Endothelial cell of umbilical vein (primary cell): ENCODE measurements at places on chromosomes 4 and X. TPM values are rescaled to one million over a fixed set of nuclear protein-coding genes. Genes with fewer than 3 reads are reported as not detected.
A peak's percentile ranks its signal among the peaks of the same experiment; 100 is the strongest.

CT55 gene
- not detected in 2 replicates for total RNA-seq

MAGEC3 gene
- total RNA-seq = not detected in 2 replicates

GRCh38 chrX:45743081-45743533 lies 542.4 kb upstream of the DIPK2B start:
- peak; percentile 61 for DNase-seq
- no peaks in the 10 kb centered on the region for H3K27me3 ChIP-seq
- no peak overlapping the region for H3K27ac ChIP-seq

PNCK gene
- not detected in 2 replicates for total RNA-seq

DNA sequence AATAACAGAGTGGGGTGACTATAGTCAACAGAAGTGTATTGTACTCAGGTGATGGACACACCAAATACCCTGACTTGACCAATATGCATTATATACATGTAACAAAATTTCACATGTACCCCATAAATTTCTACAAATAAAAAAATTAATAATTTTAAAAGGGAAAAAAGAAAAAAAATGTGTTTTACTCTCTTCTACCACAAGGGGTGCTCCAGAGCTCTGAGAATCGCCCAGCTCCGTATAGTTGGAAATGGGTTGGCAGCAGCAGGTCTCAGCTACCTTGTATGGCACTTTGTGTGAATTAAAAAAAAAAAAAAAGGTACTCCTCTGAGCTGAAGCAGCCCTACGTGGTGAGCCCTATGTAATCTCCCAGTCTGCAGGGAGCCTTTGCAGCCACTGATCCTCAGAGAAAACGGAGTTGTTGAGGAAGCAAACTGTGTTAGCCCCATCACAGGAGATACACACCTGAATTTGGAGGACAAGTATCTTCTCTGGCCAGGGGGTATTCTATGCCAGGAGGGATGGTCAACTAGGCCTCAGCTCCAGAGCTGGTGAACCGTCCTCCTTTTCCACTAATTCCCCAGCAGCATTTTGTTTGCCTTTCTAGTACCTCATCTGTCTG lies 17.2 kb upstream of the POLA1 start:
- no peak overlapping the region for H3K4me3 ChIP-seq
- H3K4me1 ChIP-seq = no peaks in the 10 kb centered on the region
- H3K27me3 ChIP-seq = no peaks in the 10 kb centered on the region
- no peak overlapping the region for H3K27ac ChIP-seq
- no peaks in the 10 kb centered on the region for H3K36me3 ChIP-seq
- peak; percentile 1 for DNase-seq

GRCh38 chr4:85420831-85421230 lies 54.1 kb upstream of the ARHGAP24 start:
- DNase-seq = no peak
- H3K4me1 ChIP-seq = no peaks in the 10 kb centered on the region
- H3K36me3 ChIP-seq = no peaks in the 10 kb centered on the region
- H3K4me3 ChIP-seq = no peak overlapping the region
- H3K27ac ChIP-seq = no peak overlapping the region
- no peaks in the 10 kb centered on the region for H3K27me3 ChIP-seq

- no peak overlapping the region for H3K4me3 ChIP-seq
- H3K4me1 ChIP-seq = no peaks in the 10 kb centered on the region
- no peak for DNase-seq
- no peaks in the 10 kb centered on the region for H3K27me3 ChIP-seq
- H3K27ac ChIP-seq = no peak overlapping the region
- H3K36me3 ChIP-seq = no peaks in the 10 kb centered on the region
These were observed 134.2 kb downstream of the EIF4E start for GRCh38 chr4:98794565-98795205.

DNA sequence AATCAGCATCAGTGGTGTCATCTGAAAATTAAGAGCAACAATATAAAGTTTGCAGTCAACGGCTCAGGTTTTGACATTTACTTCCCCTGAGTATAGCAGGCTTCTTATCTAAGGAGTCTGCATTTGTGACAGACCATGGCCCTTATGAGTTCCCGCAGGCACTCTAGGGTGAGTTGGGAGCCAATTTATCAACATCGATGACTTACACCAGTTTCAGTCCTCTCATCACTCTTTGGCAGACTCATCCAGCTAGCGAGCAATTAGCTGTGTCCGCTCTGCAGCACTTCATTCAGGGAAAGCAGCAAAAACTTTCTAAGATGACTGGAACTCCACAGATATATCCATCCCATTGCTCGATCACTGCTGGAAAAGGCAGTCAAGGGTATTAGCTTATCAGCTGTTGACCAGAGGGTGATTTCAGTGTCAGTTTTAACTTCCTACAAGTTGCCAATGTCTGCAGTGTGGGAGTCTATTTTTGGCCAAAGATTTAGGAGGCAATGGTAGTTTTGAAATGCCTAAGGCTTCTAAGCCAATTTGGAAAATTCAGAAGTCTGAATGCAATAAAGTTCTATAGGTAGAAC lies 625.1 kb upstream of the TENM3 start:
- H3K27me3 ChIP-seq = no peaks in the 10 kb centered on the region
- DNase-seq = no peak
- H3K36me3 ChIP-seq = no peaks in the 10 kb centered on the region
- H3K4me3 ChIP-seq = no peak overlapping the region
- no peaks in the 10 kb centered on the region for H3K4me1 ChIP-seq

DNA sequence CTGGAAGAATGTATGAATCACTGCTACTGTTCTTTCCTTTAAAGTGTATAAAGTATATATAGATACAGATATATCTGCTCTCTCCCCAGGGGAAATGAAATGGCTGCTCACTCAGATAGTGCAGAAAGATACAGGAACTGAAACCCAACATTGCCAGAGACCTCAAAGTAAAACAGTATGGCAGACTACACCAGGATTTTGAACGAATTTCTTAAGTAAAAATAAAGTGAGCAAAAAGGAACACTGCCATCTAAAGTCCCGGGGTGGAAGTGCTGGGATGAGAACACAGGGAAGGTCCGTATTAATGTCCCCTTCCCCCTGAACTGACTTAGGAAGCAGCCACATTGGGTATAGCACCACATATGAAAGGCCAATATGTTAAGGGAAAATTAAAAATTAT lies 93.4 kb downstream of the TMA16 start:
- no peak overlapping the region for H3K4me3 ChIP-seq
- H3K27ac ChIP-seq = no peak overlapping the region
- H3K36me3 ChIP-seq = no peaks in the 10 kb centered on the region
- no peak for DNase-seq
- no peaks in the 10 kb centered on the region for H3K4me1 ChIP-seq

GRCh38 chr4:116531870-116532269 lies 553.5 kb downstream of the TRAM1L1 start:
- H3K27ac ChIP-seq = peak overlapping the region; percentile 65
- peak overlapping the region; percentile 35 for H3K4me3 ChIP-seq
- H3K27me3 ChIP-seq = no peaks in the 10 kb centered on the region

VEGFD gene
- total RNA-seq = 0.64 and 0.67 TPM in 2 replicates

DNA sequence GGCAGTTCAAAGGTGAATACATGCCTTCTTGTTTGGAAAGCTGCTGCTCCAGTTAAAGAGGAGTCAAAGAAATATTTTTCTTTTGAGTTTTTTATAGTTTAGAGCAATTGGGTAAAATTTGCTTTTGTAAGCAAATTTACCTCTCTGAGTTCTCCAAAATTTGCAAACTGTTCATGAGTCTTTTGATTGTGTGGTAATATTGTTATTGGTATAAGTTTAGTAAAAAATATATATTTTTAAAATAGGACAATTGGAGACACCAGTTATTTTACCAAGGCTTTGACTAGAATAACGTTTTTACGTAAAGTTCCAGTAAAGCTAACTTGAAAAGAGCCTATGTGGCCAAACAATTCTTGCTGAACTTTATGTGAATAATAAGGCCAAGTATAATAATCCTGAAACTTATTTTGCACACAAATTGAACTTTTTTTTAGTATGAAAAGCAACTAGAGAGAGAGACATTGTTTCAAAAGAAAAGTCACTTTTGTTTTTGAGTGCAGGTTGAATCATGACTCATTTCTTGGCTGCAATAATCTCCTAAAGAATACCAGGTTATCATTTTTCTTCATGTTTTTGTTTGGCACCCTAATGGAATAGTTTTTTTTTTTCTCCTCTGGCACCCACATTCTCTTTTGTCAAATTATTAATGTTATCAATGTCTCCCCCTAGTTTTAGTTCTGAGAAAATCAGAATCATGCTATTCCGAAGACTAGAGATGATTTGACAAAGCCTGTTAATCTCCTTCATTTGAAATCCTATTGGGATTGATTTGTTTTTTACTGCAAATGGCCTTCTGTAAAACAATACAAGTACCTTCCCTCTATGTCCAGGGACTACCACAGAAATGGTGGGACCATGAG lies 57.1 kb downstream of the UGT2B10 start:
- no peaks in the 10 kb centered on the region for H3K27me3 ChIP-seq
- no peaks in the 10 kb centered on the region for H3K36me3 ChIP-seq
- H3K4me3 ChIP-seq = no peak overlapping the region
- no peak overlapping the region for H3K27ac ChIP-seq
- no peak for DNase-seq
- no peaks in the 10 kb centered on the region for H3K4me1 ChIP-seq

DNA sequence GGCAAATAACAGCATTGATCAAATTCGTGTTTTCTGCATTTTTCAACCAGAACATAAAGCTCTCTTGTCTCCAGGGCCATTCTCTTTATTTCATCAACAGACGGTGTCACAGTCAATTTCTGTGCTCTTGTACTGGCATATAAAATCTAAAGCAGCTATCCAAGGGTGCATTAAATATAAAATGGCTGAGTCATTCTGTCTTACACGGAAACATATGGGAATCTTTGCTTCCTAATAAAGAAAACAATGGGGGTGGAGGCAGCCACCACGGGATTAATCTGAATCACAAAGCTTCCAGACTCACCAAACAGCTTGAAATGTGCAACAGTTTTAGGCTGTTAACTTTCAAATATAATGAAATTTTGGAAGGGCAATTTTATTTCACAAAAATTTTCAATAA lies 132.6 kb downstream of the IL15 start:
- peak; percentile 93 for DNase-seq
- peak overlapping the region; percentile 87 for H3K27ac ChIP-seq

DNA sequence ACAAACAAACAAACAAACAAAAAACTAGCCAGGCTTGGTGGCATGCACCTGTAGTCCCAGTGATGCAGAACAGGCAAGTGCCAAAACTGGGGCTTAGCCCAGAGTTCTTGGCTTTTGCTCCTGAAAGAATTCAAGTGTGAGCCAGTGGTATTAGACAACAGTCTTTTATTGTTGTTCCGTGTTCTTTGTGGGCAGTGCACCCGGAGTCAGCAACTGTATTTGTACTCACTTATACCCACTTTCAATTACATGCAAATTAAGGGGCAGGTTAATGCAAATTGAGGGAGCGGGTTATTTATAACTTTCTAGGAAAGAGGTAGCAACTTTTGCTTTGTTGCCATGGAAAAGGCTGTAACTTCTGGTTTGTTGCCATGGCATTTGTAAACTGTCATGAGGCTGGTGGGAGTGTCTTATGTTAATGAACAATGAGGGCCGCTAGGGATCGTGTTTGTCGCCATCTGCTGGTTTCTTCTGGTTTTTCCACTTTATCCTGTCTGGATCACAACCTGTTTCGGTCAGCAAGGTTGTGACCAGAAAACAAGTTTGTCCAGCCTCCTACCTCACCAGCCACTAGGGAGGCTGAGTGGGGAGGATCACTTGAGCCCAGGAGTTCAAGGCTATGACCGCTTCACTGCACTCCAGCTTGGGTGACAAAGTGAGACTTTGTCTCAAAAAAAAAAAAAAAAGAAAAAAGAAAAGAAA lies 88.8 kb upstream of the ESX1 start:
- H3K4me1 ChIP-seq = no peaks in the 10 kb centered on the region
- peak; percentile 87 for DNase-seq
- no peaks in the 10 kb centered on the region for H3K36me3 ChIP-seq
- no peaks in the 10 kb centered on the region for H3K27me3 ChIP-seq
- no peak overlapping the region for H3K4me3 ChIP-seq

PNMA3 gene
- not detected in 2 replicates for total RNA-seq

- no peak overlapping the region for H3K27ac ChIP-seq
- H3K4me3 ChIP-seq = no peak overlapping the region
- no peaks in the 10 kb centered on the region for H3K27me3 ChIP-seq
These were observed 179.4 kb downstream of the DCHS2 start for GRCh38 chr4:154312246-154312645.
